ENCODE measurements at places on chromosomes 12 and 14.

DNA sequence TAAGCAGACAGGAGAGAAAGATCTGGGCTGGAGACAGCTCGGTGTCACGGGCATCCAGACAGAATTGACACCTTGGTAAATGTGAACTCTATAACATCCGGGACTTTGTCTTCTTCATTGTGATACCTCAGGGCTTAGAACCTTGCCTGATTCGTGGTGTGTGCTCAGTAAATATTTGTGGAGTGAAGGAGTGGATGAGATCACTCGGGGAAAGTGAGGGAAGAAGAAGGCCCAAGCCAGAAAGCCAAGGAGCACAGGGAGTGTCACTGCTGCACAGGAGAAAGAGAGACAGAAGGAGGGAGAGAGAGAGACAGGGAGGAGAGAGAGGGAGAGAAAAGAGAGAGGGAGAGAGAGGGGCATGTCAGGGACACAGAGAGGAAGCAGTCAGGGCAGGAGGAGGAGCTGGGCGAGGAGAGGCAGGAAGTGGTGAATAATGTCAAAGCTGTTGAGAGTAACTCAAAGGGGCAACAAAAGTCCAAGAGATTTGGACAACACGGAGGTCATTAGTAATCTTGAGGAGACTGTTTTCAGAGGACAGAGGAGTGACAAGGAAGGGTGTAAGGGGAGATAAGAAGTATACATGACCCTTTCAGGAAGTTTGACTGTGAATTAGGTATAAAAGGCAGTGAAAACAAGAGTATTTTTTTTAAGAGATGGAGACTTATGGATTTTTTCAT lies 141.6 kb upstream of the MAX start:
- no peak for DNase-seq

DNA sequence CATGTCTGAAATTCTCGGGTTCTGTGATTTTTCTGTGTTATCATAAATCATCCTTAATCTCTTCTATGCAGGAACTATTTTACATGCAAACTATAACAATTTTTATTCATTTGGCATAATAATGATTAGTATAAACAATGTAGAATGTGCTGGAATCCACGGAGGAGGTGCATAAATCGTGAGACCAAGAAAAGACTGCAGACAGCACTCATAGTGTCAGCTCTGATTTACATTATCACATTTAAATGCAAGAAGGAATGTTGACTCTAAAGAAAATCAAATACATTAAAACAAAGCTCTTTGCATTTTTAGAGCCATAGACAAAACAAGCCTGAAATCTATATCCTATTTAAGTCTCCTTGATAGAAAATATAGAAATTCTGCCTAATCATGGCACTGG lies 501.7 kb upstream of the STXBP6 start:
- DNase-seq, result no peak

DNA sequence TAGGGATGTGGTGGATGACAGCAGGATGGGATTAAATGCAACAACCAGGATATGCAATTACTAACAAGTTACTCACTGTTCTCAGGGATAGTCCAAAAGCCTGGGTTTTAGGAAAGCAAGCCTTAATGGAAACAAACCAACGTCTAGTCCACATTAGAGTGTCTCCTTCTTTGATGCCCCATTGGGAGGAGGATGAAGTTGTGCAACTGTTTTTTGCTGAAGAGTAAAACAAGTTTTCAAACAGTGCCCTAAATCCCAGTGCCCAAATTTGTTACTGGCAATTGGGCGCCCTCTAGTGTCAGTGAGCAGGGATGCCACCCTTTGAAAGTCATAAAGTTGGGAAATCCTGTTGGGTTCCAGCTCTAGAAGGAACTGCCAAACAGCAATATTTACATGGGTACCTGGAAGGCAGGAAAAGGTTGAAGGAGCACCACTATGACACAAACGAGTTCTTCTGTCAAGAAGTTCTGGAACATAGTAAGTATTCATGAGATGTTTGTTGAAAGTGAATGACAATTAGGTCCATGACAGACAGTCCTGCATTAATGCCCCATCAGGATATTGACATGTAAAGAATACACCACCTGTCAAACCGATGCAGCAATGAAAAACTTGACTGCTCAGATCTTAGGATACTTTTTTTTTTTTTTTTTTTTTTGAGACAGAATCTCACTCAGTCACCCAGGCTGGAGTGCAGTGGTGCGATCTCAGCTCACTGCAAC lies 11.1 kb upstream of the DPF3 start:
- no peak for DNase-seq

DNA sequence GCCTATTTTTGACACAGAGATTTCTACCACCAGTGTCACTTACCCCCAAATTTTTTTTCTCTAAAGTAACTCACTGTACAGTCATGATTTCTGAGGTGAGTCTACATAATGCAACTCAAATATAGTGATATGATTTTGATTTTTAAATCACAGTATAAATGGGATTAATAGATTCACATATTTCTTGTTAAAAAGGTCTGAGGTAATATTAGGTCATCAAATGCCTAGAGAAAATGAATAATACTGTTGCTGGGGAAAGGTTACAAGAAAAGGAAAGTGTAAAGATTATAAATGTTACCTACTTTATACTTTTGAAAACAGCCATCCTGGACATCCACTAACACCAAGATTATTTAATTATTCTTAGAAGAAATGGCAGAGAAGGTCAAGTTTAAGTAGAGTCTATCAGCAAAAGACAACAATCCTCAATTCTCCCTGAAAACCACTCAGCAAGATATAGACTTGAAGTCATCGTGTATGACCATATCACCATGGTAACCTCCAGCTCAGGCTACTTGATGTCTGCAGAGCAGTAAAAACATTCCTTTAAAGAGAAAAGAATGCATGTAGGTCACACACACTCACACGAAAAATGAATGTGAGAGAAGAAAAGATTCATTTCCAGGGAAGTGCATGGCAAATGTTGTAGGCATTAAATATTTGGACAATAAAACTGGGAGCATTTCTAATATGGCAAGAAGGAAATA lies 58.7 kb downstream of the CCDC59 start:
- no peak for DNase-seq

DNA sequence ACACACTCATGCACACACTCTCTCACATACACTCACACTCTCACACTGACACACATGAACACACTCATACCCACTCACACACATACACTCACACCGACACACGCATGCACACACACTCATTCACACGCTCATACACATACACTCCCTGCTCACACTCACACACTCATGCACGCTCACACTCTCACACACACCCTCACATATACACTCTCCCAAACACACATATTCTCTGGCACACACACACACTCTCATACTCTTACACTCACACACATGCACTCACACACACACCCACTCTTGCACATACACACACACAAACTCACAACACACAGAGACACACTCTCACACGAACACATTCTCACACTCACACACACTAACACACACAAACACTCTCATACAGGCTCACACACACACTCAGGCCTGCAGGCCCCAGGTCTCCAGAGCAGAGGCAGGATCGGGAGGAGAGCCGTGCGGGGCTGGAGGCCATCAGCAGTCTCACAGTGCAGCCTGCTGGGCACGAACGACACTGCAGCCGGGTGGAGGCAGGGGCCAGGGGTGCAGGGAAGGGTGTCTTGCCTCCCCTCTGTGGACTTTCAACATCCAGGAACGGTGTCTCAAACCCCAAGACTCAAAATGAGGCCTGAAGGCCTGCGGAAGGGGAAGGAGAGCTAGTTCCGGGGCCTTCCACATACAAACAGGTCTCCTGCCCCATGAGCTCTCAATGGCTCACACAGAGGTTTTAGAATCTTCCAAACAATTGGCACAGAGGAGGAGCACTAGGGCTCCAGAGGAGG lies 148.7 kb downstream of the ANO2 start:
- DNase-seq, result no peak

GRCh38 chr12:57127101-57127725 lies 1.1 kb upstream of the LRP1 start:
- DNase-seq, result no peak

GRCh38 chr12:1922075-1922709 lies 3.7 kb upstream of the CACNA2D4 start:
- DNase-seq, result no peak

GRCh38 chr12:129788506-129789084 lies 115.2 kb downstream of the TMEM132D start:
- DNase-seq, result no peak

DNA sequence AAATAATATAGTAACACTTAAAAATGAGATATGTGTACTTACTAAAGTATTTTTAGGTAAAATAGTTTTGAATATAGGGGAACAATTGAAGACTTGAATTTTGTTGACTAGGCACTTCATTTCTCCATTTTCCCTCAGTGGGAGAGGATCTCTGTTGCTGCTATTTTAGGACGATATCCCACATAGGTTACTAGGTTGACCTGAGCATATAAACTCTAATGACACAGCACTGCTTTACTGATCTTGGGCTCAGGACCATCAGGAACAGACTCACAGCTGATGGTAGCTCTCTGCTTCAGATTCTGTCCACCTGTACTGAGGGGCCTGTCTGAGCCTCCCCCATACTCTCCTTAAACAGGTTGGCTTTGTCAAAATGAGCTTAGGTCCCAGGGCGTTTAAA lies 5.9 kb downstream of the NEDD1 start:
- no peak for DNase-seq
